ENCODE measurements at places on chromosomes 6 and 20. TPM values are rescaled to one million over a fixed set of nuclear protein-coding genes. Genes with fewer than 3 reads are reported as not detected.

GRCh38 chr6:46451343-46451742 is 39.9 kb downstream of the RCAN2 start:
- H3K4me1 ChIP-seq: no peaks in the 10 kb centered on the region
- DNase-seq: no peak
- H3K27me3 ChIP-seq: peaks cover 4% of the 10 kb centered on the region

DNA sequence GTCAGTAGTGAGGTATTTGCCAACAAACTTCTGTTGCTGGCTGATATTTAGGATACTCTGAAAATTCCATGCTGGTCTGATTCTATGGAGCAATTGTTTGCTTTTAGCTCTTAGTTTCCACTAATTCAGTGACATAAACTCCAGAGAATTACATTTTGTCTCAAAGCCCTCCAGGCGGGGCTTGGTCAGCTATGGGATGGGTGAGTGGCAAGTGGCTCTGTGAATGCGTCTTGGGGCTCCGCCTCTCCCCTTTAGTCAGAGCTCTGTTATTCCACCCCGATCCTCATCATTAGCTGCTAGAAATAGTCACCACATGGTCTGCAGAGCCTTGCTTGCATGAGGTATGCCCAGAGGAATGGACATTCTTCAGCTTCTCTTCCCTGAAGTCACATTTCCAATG is 540.6 kb downstream of the QKI start:
- H3K4me3 ChIP-seq: no peak overlapping the region
- no peak for DNase-seq
- peaks cover 8% of the 10 kb centered on the region for H3K27me3 ChIP-seq
- H3K27ac ChIP-seq: no peak overlapping the region
- peaks cover 23% of the 10 kb centered on the region for H3K4me1 ChIP-seq

DNA sequence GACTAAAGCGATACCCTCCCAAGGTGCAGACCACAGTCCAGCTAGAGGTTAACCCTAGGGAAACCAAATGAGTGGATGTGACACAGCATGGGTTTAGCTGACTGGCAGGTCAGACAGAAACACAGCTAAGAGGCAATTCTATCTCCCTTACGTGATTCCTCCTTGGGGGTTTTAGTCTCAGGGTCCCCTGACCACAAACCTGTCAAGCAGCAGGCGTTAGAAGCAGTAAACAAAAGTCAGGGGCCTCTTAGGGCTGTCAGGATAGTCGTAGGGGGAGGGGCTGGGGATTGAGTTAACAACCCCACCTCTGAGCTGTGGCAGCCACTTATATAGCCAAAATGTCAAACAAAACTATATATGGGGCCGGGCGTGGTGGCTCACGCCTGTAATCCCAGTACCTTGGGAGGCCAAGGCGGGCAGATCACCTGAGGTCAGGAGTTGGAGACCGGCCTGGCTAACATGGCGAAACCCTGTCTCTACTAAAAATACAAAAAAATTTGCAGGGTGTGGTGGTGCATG is 13.6 kb downstream of the KCNK5 start:
- H3K4me3 ChIP-seq: no peak overlapping the region
- no peaks in the 10 kb centered on the region for H3K36me3 ChIP-seq
- DNase-seq: no peak

Gene C6orf58
- not detected for polyA plus RNA-seq

- H3K36me3 ChIP-seq: peaks cover 4% of the 10 kb centered on the region
- DNase-seq: peak; percentile 89
- H3K27me3 ChIP-seq: peaks cover 3% of the 10 kb centered on the region
- H3K27ac ChIP-seq: peak within 1 kb of the TSS; percentile 85
Observed at GRCh38 chr20:32207626-32208498, at the start of the genes PLAGL2 and POFUT1. Gene PLAGL2, minus strand, starts transcription at chr20:32207743. Its CDS starts 5,565 bp downstream, at chr20:32202178. Gene POFUT1, plus strand, starts transcription at chr20:32207880. Its CDS starts 62 bp downstream, at chr20:32207942.

Measured in immature natural killer cell (primary cell).